Stimulated activated CD8-positive, alpha-beta memory T cell treated with anti-CD3 and anti-CD28 coated beads, Interleukin-4, amount 100 ng/mL, for 48 hours (primary cell): ENCODE measurements at places on chromosomes 16 and 17.

DNA sequence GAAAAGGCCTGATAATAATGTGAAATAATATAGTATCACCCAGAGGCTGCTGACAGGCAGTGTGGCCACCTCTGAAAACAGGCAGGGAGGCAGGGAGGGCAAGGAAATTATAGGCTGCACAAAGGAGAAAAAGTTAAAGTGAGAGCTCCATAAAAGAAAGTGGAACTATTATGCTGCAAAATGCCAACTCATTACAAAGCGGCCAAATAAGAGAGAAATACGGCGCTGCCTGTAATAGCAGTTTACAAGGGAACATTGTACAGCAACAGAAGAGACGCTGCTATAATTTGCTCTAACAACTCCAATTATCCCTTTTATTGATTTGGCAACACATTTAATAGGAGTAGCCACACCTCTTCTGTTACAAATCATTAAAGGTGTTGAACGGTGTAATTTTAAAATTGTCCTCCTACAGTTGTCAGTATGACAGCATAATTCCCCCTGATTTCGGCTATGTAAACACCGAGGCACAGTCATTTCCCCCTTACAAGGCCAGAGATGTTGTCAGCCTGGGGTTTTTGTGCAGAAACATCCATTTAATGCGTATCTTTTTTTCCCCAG lies 120.3 kb downstream of the MRM1 start:
- no peak for DNase-seq

DNA sequence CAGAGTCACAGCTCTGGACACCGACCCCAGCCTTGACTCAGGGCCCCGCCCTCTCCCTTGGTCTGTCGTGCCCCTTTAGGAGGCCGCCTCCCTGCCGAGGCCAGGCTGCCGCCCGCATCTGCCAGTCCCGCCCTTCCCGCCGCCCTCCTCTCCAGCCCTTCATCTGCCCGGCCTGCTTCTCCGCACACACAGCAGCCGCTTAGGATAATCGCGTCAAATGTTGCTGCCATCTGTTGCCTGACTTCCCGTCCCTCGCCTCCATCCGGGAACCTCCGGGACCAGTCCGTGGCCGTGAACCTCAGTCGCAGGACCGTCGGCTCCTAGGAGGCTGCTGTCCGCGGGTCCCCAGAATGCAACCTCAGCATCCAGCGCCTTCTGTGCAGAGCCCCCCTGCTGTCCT lies 11.9 kb downstream of the GSE1 start:
- no peak for DNase-seq

- DNase-seq = no peak
Measured at GRCh38 chr17:66740226-66740625, 94.7 kb upstream of the CACNG5 start.

DNA sequence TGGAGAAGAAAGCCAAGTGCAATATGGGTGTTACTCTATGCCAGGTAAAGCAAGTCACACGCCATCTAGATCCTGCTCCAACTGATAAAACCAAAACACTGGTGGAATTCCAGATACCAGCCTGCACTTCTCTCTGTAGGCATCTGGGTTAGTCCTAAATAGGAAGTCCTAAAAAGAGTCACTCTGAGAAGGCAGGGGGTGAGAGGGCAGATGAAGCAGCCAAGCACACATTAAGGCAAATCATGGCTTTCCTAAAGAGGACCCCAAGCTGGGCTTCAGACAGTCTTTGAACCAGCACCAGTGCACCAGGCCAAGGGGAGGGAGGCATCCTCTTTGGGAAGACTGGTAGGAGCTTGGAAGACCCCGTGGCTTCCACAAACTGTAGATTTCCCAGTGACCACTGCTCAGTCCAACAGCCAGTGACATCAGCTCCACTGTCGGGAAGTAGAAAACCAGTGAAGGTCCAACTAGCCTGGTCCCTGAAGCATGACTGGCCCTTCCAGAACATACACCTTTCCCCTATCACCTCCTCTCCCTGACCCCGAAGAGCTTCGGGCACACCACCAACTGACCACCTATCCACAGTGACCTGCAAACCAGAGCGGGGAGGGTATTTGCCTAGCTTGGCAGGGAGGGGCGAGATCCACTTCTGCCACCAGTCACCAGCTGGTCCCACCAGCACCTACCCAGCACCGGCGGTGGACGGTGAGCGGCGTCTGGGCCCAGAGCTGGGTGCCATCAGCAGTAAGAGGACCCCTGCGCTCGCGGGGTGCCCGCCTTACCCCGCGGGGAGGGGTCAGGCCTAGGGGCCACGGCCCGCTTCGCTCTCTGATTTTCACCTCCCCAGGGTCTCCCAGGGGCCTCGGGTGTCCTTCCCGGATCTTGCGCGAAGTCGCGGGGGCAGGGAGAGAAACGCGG lies 1.0 kb downstream of the LITAF start:
- peak; percentile 53 for DNase-seq

- no peak for DNase-seq
Measured at GRCh38 chr16:56637814-56638750, at the start of gene MT1A. MT1A (plus strand) TSS chr16:56638666; CDS start chr16:56638739, 73 bp downstream.

DNA sequence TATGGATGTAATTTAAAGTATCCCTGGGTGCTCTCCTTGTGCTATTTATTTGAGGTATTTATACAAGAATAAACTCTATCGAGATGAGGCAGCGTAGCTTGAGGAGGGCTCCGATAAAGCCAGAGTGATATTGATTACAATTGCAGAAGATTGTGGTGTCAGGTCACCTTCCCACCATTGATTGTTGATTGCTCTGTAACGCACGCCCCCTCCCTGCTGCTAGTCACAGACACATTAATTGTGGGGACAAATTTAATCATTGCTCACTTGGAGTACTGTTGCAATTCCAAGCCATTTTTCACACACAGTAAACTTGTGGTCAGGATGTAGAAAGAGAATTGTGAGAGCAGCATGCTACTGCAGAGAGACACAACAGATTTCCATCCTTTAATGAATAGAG lies 75.4 kb downstream of the IRX3 start:
- DNase-seq = no peak

DNA sequence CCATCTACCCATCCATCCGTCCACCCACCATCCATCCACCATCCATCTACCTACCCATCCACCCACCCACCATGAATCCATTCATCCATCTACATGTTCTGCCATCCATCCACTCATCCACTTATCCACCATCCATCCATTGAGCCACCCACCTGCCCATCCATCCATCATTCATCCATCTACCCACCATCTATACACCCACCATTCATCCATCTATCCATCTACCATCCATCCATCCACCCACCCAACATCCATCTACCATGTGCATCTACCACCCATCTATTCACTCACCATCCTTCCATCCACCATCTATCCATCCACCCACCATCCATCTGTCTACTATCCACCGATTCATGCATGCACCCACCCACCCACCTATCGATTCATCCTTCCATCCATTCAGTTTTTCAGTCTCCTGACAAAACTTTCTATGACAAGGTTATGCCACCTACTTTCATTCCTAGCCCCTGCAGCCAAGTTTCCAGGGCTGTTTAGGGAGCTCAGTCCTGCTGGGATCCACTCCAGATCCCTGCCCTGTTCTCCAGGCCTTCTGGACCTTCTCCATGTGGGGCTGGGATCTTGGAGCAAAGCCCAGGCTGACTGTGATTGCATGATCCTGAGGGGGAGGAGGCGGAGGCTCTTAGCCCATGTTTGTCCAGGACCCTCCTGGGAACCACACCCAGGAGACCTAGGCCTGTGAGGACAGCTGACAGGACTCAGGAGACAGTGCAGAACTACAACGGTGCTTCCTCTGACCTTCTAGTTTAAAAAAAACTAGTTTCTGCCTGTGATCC lies 27.4 kb downstream of the BCO1 start:
- DNase-seq = no peak
